ENCODE measurements at places on chromosomes 5 and 9. TPM values are rescaled to one million over a fixed set of nuclear protein-coding genes. Genes with fewer than 3 reads are reported as not detected.

The GABRA6 gene
- total RNA-seq: 0.23 TPM

The AGPAT2 gene
- 3.5 TPM for total RNA-seq

The PRR7 gene
- 17.1 TPM for total RNA-seq

The TRPM6 gene
- total RNA-seq: 2.5 TPM

The SDHA gene
- 81.9 TPM for total RNA-seq

Data from diencephalon (tissue), 1 donor.